ENCODE measurements at places on chromosomes 4 and X.

DNA sequence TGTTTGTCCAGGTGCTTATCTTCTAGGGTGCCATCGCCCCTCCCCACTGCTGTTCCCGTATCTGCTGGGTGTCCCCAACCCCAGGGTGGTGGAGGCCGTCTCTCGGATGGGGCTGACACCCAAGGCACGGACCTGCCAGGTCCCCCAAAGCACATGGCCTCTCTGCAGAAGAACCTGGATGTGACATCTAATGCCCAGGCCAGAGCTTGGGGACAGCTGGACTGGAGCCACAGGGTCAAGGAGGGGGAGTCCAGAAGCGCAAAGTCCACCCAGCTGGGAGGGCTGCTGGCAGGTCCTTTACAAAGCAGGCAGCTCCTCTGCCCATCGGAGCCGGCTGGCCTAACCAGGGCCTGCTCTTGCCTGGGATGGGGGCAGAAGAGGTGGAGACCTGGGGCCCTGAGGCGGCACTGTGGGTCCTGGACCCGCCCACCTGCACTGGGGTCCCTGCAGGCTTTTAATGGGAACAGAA is 751 bp upstream of the DOK7 start:
- DNase-seq = no peak

DNA sequence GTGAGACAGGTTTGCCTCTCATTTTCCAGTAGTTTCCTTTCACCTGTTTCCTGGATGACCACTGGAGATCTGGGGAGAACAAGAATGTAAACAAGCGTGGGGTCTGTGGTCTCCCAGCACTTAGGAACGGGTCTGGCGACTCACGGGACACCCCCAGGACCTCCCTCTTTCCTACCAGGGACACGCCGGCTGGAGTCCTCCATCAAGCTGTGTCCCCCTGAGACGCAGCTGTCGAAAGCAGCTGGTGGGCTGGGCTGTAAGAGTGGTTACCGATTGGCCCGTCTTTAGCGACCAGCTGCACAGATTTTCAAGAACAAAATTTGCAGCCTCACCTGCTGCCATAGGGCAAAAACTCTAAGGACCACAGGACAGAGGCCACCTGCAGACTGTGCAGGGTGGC is 11.9 kb downstream of the LRPAP1 start:
- no peak for DNase-seq

DNA sequence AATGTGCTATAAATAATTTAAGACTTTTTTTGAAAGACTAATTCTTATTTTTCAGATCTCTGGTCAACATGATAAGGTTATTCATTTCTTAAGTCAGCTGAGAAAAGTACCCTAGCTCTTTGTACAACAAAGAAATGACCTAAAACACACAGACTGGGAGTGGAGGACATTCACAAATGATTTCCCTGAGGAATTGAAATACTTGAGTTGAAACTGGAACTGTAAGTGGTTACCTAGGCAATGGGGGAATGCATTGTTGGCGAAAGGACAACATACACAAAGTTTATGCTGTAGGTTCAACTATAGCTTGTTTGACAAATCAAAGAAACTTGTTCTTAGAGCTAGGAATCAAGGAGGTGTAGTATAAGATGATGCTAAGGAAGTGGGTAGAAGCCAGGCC is 915.5 kb downstream of the FAT4 start:
- DNase-seq = no peak

DNA sequence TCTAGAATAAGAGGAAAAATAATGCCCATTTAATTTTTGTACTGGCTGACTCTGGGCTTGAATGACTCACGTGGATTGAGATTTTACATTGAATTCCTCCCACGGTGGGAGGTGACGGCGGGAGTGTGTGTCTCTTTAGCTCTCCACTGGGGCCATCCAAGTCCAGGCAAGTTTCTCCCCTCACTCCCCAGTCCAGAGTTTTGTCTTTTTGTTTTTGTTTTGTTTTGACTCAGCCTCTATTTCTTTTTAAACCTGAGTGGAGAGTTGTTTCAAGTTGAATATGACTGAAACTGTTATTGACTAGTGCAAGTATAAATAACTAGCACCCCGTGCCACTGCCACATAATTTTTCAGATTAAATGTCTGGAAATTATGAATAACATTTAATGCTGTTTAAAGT is 13.6 kb downstream of the CHST7 start:
- peak; percentile 74 for DNase-seq

DNA sequence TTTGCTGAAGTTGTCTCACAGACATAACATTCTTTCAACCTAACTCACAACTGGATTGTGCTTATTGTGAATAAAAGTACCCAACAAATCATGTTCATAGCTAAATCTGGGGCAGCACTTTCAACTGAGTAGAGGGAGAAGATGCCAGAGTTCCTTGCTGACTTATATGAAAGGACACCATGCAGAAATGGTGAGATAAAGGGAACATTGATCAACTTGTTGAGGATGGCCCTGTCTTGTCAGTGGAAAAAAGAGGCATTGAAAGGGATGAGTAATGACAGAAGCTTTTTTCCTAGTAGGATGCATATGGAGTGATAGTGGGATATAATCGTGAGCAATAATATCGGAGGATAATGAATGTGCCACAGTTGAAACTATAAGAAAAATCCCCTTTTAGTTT is 221.7 kb downstream of the ARHGAP24 start:
- DNase-seq = no peak

- peak; percentile 11 for DNase-seq
These were observed 323.9 kb upstream of the CASK start for GRCh38 chrX:42247241-42247640.

- no peak for DNase-seq
These were observed 14.8 kb downstream of the PDK3 start for GRCh38 chrX:24479924-24480323.

- no peak for DNase-seq
These were observed 565.6 kb upstream of the TENM3 start for GRCh38 chr4:181677621-181678020.

DNA sequence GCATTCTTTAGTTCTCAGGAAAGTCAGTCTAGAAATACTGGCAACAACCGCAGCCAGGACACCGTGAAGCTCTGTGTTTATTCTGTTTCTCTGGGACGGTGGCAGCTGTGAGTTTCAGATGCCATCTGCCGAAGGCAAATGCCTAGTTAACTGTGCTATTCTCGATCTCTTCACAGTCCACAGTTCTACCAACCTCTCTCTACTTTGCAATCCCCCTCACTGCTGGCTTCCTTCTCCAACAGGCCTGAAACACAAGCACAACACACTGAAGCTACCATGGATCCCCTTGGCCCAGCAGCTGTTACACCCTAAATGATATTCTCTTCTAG is 118.8 kb downstream of the ZNF827 start:
- DNase-seq = no peak

GRCh38 chr4:114613560-114613959 is 15.0 kb downstream of the UGT8 start:
- no peak for DNase-seq

DNA sequence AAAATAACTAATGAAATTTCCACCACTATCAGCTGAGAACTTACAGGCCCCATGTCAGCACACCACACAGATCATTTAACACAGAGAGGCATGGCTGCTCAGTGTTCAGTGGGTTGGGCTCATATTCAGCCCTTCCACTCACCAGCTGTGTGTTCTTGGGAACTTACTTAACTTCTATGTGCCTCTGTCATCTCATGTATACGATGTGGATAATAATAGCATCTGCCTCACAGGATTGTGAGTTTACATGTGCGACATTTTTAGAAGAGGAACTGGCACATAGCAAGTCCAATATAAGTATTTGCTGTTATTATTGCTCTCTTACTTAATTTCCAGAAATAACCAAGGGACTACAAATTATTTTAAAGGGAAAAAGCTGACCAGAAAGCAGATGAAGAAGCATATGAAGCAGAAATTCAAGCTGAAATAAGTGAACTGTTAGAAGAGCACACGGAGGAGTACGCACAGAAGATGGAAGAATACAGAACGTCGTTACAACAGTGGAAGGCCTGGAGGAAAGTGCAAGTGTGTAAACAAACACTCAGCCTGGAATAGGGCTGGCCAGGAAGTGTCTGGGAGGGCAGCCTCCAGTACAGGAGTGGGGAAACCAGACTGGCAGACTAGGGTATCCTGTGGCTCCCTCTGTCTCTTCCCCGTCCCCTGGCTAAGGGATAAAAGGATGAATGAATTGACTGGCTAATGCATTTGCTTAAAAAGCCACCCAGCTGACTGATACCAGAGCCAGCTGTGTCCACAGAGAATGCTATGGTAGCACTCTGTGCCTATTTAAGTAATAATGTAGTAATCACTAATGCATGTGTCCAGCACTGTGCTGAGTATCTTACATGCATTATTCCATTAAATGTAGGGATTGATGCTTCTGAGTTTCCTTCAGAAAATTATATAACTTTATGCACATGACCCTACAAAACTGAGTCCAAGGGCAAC is 67.1 kb downstream of the CC2D2A start:
- no peak for DNase-seq

- no peak for DNase-seq
These were observed 36.0 kb downstream of the MAML3 start for GRCh38 chr4:140117947-140118346.

GRCh38 chrX:45830343-45830742 is 629.7 kb upstream of the DIPK2B start:
- DNase-seq = no peak

GRCh38 chr4:66372706-66373105 is 702.4 kb upstream of the EPHA5 start:
- DNase-seq = no peak

GRCh38 chr4:74848774-74849173 is 54.5 kb upstream of the BTC start:
- no peak for DNase-seq

DNA sequence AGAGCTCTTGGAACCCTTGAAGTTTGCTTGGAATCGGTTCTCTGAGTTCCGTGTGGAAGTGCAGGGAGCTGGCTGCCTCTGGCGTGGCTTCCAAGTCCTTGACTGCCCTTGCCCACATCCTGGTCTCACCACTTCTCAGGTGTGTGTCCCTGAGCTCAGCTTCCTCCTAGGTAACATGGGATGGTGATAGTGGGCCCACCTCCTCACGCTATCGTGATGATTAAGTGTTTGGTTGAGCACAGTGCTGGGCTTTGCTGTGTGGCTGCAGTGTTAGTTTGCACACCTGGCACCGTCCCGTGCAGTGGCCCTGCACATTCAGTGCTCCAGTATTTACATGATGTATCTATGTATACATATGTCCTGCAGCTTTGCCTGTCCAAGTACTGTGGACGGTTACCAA is 81.5 kb downstream of the CLDN34 start:
- no peak for DNase-seq

GRCh38 chr4:172786039-172786792 is 382.4 kb upstream of the GALNT7 start:
- peak; percentile 3 for DNase-seq

GRCh38 chr4:186192066-186192612 is 772 bp downstream of the CYP4V2 start:
- peak; percentile 46 for DNase-seq

DNA sequence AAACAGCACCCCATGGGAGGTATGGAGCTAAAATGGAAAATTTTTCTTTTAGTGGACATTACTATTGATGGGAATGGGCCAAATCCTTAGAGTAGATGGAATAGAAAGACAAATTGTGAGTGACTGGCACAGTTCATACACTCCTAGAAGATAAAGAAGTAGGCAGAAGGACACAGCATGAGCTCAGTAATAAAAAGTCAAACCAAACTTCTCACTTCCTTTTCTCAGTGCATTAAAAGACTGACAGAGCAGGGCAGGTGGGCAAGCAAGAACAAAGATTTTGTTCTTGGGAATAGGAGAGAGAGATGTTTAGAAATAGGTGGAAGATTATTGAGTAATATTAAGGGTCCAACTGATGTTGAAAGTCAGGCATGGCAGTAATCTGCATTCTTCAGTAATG is 132.5 kb downstream of the ATP10D start:
- DNase-seq = no peak

DNA sequence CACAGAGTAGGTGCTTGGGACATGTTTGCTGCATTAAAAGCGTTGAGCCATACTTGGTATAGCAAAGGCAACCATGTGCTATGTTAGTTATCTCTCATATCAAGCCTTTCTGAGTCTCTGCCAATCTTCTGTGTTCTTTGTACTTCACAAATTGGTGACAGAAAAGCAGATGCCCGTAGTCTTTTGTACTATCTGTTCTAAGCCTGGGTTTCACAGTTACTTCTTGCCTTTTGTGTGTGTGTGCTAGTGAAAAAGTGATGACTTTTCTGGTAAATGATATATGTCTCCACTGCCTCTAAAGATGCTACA is 16.1 kb upstream of the KLHL2 start:
- no peak for DNase-seq

DNA sequence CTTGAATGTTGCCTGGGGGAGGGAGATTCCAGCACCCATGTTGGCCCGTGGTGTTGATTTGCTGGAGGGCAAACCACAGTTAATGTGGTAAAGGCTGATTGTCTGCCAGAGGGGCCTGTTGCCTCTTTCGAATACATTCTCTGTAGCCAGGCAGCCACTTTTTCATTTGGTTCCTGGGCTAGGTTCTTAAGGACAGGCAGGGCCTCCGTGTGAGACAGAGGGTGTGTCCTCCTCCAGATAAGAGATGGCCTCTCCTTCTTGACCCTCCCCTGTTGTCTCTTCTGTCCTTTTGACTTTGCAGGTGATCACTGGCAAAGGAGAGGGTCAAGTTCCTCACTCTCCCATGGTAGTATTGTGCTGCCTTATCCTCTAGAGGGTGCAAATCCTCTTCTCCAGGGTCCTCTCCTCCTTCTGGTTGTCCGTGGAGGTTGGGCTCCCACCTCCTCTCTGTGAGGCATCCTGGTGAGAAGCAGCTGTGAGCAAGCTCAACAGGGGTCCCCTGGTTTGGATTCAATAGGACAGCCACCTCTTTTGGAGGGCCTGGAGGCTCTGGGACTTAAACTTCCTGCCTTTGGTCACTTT is 44.9 kb downstream of the ZNF182 start:
- DNase-seq = peak; percentile 26

GRCh38 chrX:134315866-134316265 is 78.9 kb downstream of the CCDC160 start:
- DNase-seq = no peak

- DNase-seq = no peak
These were observed 78.2 kb upstream of the MYOZ2 start for GRCh38 chr4:119057417-119057816.

GRCh38 chr4:174714393-174715211 is 114.4 kb downstream of the GLRA3 start:
- DNase-seq = peak; percentile 72

- DNase-seq = no peak
These were observed 15.3 kb upstream of the PRR27 start for GRCh38 chr4:70138751-70139150.

GRCh38 chr4:157889788-157890187 is 283.0 kb downstream of the GASK1B start:
- no peak for DNase-seq

DNA sequence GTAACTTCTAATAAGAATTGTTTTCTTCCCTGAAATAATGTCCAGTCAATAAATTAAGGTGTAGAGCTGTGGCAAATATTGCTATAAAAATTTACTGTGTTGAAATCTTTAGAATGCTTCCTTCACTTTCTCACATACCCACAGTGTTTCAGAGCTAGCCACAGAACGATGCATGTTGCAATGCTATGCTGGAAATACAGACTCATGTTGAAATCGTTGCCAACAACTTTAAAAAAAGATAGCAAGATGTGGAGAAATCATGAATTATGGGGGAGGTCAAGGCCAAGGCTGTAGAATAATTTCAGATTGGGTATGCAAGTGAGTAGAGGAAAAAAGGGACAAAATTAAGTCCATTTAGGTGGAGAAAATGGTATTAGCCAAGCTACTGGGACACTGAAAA is 204.8 kb downstream of the VEGFC start:
- DNase-seq = peak; percentile 96

Data from iris pigment epithelial cell (primary cell).